ENCODE measurements at places on chromosomes 1 and 21. TPM values are rescaled to one million over a fixed set of nuclear protein-coding genes. Genes with fewer than 3 reads are reported as not detected.
A peak's percentile ranks its signal among the peaks of the same experiment; 100 is the strongest.

GCSAML gene
- total RNA-seq: 0.21 TPM

PWP2 gene
- 9.1 TPM for total RNA-seq

PPOX gene
- 17.4 TPM for total RNA-seq

FMO3 gene
- 30.9 TPM for total RNA-seq

LCE3E gene
- total RNA-seq: not detected

SMIM1 gene
- not detected for total RNA-seq

GRCh38 chr1:3040004-3040403, 18.7 kb downstream of the ACTRT2 start:
- no peak for DNase-seq

GRCh38 chr1:203295796-203296195, 9.5 kb upstream of the BTG2 start:
- DNase-seq: no peak

DNA sequence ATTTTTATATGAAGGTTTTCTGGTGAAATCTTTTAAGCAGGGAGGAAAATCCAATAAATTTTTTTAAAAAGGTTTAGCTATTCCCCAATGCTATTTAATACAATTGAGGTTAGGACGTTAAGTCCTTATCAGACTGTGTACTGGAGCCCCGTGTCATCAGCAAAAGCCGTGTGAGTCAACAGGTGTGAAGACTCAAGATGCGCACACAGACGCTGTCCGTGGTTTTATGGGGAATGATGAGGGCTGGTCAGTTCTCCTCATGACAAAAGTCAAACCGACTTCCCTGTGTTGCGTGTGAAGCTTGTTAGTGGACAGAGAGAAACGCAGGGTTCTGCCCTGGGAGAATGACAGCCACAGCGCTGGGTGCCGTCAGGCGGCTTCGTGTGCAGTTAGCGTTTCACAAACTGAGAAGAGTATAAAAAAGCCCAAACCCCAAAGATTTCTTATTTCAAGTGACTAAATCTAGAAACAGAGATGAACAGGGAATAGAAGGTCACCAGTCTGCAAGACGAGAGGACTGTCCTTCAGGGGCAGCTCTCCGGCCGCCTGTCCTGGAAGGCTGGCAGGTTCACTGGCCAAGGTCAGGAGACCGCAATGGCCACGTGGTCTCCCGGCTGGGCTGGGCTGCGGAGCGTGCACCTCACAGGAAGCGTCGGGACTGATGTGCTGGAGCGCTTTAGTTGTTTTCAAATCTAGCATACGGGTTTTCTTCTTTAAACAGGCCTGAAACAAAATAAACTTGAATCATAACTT, 22.4 kb downstream of the PTTG1IP start:
- DNase-seq: no peak

DNA sequence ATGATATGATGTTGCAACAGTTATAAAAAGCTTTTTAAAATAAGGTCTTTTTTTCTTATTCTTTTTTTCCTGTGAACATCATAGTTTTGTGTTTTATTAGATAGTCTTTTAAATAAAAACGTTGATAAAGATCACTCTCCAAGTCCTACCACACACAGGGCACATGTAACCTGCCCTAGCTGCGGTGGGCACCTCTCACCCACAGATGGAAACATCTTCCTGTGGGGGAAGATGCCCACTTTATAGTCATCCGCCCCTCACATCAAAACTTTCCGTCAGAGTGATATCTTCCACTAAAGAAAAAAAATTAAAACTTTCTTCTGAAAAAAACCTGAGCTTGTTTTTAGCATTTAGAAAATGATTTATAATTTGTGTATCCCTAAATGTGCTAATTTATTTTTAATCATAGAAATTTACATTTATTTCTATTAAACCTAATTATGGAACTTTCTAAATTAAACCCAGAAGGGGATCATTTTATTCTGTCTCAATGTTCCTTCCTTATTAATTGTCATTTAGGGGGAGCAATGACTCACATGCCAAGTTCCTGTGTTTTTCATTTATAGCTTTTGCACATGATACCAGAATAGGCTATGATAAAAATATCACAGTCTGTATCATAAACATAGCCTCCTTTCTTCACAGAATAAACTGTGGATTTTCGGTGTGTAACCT, 24.7 kb downstream of the TNFRSF9 start:
- DNase-seq: no peak

DNA sequence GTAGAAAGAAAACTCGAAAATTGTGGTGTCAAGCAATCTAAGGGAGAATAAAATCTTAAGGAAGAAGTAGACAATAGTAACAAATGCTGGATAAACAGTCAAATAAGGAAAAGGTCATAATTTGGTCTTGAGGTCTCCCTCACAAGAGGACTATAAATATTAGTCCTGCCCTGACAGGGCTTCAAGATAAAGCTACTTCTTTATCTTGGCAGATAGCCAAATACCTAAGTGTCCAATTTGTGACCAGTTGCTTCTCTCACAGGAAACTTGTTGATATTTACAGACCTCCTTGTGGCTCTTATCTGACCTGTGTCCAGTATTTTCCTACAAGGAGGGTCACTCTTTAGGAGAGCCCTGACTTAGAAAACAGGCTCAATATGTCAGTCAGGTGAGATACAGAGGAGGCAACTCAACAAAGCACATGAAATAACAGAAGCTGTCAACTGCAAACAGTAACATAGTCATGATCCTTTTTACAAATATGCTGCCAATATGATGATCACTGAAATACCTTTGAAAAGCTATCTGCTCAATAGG, 88.8 kb downstream of the TNNI3K start:
- DNase-seq: no peak

DNA sequence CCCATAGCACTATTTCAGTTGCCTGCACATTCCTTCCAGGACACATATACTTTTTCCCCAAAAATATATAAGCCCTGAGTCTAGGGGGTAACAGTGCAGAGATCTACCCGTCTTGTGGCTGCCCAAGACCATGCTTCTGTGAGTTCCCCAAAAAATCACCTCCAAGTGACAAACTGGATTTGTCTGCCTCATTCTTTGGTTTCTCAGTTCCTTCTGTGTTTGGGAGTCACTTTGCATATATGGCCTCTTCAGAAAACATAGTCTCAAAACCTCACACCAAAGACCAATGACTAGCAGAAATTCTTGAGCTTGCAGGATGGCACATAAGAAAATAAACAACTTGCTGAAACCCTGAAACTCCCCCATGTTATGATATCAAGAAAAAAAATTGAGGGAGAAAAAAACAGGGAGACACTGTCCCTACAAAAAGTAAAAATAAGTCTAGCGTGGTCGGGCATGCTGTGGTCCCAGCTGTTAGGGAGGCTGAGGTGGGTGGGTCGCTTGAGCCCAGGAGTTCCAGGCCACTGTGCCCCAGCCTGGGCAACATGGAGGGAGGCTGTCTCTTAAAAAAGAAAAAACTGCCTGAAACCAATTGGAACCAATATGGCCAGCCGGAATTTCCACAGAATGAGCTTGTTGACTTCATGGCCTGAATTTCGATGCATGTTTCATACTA, 8.0 kb downstream of the JMJD4 start:
- no peak for DNase-seq

DNA sequence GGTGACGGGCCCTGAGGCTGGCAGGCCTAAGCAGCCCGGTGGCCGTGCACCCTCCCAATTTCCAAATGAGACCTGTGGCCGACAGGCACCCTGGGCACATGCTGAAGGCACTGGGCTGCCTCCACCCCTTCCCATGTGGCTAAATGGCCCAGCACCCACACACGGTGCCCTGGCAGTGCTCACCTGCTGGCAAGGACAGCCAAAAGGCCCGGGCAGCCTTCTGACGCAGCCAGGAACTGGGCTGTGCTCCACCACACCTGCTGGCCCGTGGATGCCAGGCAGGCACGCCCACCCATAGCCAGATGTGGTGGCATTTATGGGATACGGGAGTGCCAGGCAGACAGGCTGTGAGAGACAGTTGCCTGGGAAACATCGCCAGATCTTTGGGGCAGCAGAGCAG, 4.0 kb upstream of the FAAP20 start:
- DNase-seq: no peak

DNA sequence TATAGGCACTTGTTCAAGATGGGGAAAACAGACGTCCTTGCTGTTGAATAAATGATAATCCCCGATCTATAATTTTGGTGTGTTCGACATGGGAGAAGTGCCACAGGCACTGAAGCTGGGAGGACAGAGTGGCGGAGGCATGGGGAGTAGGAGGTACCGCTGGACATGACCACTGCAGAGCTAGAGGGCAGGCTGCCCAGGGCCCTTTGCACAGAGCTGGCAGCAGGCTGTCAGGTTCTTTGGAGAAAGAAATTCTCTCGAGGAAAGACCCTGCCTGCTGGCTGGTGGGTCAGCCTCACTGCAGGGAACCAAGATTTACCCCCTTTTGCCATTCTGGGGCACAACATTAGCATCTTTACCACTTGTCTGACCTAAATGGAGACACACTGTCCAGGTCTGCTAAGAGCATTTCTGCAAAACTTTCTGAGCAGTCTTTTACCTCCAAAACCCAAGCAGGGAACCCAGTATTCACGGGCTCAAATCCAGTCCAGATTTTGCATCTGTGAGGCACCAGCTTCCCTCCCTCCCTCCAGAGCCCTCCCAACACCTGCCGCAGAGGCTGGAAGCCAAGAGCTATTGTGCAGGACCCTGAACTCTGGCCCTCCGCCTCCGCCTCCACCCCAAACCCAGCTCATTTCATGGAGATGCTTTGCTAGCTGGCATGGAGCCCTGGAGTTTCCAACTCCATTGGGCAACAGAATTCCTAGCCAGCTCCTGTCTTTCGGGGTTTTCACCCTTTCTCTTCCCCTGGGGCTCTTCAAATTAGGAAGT, 142.3 kb downstream of the PLXNA2 start:
- DNase-seq: peak; percentile 52

DNA sequence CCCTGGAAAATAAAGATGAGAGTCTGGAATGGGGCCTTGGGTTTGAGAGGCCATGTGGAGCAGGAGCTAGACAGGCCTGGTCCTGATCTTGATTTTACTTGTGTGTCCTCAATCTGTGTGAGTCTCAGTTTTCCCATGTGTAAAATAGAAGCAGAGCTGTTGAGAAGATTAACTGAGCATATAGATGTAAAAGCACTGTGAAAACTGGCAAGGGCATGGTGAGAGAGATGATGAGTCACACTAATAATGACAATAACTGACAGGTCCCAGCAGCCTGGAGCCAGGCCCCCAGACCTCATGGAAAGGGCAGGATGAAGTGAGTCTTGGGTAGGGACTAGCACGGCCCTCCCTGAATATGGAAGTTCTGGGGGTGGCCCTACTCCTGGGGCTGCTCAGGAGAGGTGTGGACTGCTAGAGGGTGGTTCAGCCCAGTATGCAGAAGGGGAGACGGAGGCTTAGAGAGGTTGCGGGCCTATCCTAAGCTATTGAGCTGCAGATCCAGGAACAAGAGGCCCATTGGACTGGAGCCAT, 2.8 kb upstream of the AHDC1 start:
- DNase-seq: no peak

- DNase-seq: no peak
These were observed 59.8 kb upstream of the SDC3 start for GRCh38 chr1:30968220-30968971.

GRCh38 chr1:67441739-67442281, 11.6 kb upstream of the SERBP1 start:
- no peak for DNase-seq

GRCh38 chr1:61844006-61844405, 101.7 kb downstream of the PATJ start:
- no peak for DNase-seq

DNA sequence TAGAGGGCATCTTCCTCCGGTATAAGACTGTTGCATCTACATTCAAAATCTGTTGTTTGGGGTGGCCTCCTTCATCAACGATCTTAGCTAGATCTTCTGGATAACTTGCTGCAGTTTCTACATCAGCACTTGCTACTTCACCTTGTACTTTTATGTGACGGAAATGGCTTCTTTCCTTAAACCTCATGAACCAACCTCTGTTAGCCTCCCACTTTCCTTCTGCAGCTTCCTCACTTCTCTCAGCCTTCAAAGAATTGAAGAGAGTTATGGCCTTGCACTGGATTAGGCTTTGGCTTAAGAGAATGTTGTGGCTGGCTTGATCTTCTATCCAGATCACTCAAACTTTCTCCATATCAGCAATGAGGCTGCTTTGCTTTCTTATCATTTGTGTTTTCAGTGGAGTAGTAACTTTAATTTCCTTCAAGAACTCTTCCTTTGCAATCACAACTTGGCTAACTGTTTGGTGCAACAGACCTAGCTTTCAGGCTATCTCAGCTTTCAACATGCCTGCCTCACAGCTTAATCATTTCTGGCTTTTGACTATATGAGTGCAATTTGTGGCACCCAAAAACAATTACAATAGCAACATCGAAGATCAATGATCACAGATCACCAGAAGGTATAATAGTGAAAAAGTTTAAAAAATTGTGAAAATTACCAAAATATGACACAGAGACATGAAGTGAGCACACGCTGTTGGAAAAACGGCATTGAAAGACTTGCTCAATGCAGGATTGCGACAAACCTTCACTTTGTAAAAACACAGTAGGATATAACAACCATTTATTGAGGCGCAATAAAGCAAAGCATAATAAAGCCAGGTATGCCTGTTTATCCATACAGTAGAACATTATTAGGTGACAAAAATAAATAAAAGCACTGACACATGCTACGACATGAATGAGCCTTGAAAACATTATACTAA, 56.7 kb upstream of the GFI1 start:
- no peak for DNase-seq

DNA sequence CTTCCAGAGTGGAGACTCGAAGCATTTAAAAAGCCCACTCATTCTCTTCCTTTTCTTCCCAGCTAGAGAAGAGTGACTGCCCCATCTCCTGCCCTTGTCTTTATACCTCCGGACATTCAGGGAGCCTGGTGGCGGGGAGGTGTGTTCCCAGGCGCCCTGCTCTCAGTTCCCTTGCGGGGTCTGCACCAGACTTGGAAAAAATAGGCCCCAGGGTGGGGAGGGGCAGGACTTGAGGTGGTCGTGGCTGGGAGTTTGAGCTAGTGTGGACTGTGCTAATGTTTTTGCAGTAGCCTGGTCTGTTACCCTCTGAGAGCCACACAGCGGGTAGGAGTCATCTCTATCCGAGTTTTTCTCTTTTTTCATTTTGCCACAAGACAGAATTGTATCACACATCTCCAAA, 139.1 kb downstream of the PEX14 start:
- no peak for DNase-seq

GRCh38 chr1:81330111-81330510, 470.6 kb upstream of the ADGRL2 start:
- no peak for DNase-seq

GRCh38 chr1:22731924-22732720, 21.5 kb downstream of the EPHB2 start:
- no peak for DNase-seq

GRCh38 chr1:44511769-44512168, 106.7 kb downstream of the RNF220 start:
- DNase-seq: no peak

DNA sequence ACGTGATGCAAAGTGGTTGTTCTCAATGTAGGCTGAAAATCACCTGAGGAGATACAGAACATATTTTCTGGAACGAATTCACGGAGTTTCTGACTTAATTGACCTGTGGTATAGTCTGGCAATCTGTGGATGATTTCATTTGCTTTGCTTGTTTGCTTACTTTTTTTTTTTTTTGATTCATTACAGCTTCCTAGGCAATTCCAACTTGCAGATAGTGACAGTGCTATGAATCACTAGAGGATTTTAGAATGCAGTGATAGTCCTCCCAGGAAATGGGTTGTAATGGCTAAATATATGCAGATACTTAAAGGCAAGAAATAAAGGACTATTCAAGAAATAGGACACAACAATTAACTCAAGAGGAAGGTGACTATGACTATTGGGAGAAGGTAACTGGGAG, 1378.1 kb upstream of the PRMT6 start:
- no peak for DNase-seq
